ENCODE measurements at places on chromosomes 3 and 15. TPM values are rescaled to one million over a fixed set of nuclear protein-coding genes. Genes with fewer than 3 reads are reported as not detected.

The CEP63 gene
- total RNA-seq, result 11.9 TPM

The SCAMP5 gene
- 12.1 TPM for total RNA-seq

The GP5 gene
- total RNA-seq, result not detected

The GP9 gene
- total RNA-seq, result not detected

The EOMES gene
- 0.63 TPM for total RNA-seq

The ISLR gene
- total RNA-seq, result 0.50 TPM

The BFSP2 gene
- not detected for total RNA-seq

The SLC12A1 gene
- not detected for total RNA-seq

The TLR9 gene
- total RNA-seq, result 0.02 TPM

The IQCF5 gene
- not detected for total RNA-seq

The AADACL2 gene
- total RNA-seq, result not detected

The CLRN1 gene
- not detected for total RNA-seq
